ENCODE measurements at places on chromosomes 16 and 17.

GRCh38 chr16:3599121-3599520 lies 12.3 kb downstream of the SLX4 start:
- no peak for DNase-seq

GRCh38 chr16:87395181-87395842 lies 3.2 kb downstream of the MAP1LC3B start:
- DNase-seq: no peak

DNA sequence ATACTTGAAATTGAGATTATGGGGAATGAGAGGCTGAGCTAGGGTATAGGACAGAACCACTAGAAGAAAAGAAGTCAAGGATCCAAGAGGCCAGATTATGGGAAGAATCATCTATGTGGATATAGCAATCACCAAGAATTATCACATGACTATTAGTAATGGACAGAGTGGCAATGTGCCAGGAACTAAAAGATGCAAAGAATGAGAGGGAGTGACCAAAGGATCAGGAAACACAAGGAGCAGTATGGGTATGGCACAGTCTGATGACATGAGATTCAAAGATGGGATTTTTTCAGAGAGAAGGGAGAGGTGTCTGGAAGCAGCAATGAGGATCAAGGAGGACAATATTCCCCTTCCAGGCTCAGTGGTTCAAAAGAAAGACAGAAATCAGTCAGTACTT lies 212.2 kb downstream of the AATF start:
- no peak for DNase-seq

GRCh38 chr17:35345926-35346771 lies 27.3 kb downstream of the SLFN11 start:
- DNase-seq: peak; percentile 53
